Activated naive CD8-positive, alpha-beta T cell treated with anti-CD3 and anti-CD28 coated beads, Interleukin-2, amount 50 U/mL, for 24 hours (primary cell): ENCODE measurements at places on chromosomes 1 and 21.

DNA sequence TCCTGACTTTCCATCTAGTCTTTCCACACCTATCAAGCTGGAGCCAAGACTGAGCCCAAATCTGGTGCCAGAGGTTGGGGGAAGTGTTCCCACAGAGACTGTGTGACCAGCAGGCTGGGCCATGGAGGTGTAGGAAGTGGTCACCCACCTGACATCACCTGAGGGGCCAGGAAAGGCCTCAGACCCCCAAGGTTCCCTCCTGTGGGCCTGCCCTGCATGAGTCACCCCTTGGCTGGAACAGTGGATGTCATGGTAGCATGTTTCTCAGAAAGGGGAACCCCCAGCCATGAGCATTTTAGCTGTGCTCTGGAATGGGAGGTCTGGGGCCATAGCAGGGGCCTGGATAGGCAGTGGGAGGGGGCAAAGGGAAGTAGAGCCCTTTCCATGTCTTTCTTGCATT lies 5.7 kb upstream of the TNFRSF8 start:
- no peak overlapping the region for H3K27ac ChIP-seq
- peaks cover 66% of the 10 kb centered on the region for H3K4me1 ChIP-seq
- no peaks in the 10 kb centered on the region for H3K36me3 ChIP-seq
- peaks cover 27% of the 10 kb centered on the region for H3K27me3 ChIP-seq

DNA sequence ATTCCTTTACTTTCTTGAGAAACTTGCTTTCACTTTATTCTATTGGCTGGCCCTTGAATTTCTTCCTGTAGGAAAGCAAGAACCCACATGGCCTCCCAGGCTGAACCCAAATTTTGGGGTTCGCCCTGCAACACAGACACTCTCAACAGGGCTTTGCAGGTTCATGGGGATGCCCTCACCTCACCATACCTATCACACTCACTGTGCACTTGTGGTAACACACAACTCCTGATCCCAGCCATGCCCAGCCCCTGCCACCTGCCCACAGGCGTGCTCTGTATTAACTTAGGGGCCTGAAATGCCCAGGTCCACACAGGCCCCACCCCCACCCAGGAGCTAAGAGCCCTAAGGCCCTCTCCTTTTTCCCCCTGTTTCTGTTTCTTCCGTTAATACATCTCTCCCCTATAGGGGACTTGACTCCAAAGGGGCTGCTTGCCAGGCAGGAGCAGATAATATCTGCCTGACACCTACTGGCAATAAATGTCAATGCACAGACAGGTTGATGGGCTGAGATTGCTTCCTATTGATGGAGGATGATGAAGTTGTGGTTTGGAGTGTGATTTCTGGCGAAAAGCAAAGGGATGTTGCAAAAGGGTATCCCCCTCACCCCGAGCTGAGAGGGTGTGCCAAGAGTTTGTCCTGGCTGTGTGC lies 171.5 kb downstream of the AJAP1 start:
- no peak for DNase-seq
- no peaks in the 10 kb centered on the region for H3K36me3 ChIP-seq
- no peaks in the 10 kb centered on the region for H3K4me1 ChIP-seq
- H3K27ac ChIP-seq = no peak overlapping the region
- H3K4me3 ChIP-seq = no peak overlapping the region

- no peaks in the 10 kb centered on the region for H3K36me3 ChIP-seq
- H3K27me3 ChIP-seq = peaks cover 20% of the 10 kb centered on the region
- no peak overlapping the region for H3K4me3 ChIP-seq
- H3K4me1 ChIP-seq = no peaks in the 10 kb centered on the region
- no peak overlapping the region for H3K27ac ChIP-seq
Observed at GRCh38 chr1:30895944-30896660, 12.5 kb downstream of the SDC3 start.

DNA sequence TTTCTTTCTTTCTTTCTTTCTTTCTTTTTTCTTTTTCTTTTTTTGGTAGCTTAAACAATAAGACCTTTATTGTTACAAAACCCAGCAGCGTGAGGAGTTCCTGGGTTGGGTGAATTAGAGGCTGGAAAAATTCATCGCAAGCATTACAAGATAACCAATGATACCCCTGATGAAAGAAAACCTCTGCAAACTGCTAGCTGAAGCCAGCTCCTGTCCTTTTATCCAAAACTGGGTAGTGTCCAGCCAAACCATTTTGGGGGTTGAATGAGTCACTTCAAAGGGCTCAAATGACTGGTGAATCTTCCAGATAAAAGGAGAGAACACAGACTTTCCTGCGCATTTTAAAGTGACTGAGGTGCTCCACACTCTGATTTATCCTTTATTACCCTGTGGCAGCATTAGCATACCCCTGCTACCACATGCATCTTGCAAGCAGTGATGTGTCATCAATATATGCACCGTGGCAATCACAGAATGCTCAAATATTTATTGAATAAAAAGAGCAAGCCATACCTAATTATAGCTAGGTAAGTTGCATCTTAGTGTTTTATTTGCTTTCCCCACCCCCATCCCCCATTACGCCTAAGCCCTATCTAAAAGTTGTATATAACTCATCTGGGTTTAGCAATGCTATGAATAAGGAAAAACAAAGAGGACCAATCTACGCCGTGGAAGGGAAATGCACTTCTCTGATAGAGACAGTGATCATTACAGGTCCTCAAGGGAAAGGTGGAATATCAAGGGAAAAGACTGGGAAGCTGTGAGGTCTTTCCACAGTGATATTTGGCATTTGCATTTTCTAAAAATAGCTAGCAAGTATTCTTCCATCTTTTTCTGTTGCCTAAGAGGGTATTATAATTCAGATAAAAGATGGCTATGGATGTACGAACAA lies 32.4 kb upstream of the CEP350 start:
- H3K4me3 ChIP-seq = no peak overlapping the region
- H3K27me3 ChIP-seq = no peaks in the 10 kb centered on the region
- H3K36me3 ChIP-seq = peaks cover 33% of the 10 kb centered on the region
- no peak for DNase-seq
- no peak overlapping the region for H3K27ac ChIP-seq
- H3K4me1 ChIP-seq = peaks cover 13% of the 10 kb centered on the region

- H3K4me1 ChIP-seq = peaks cover 8% of the 10 kb centered on the region
- H3K27me3 ChIP-seq = peaks cover 3% of the 10 kb centered on the region
- no peak for DNase-seq
- H3K27ac ChIP-seq = no peak overlapping the region
- no peak overlapping the region for H3K4me3 ChIP-seq
- H3K36me3 ChIP-seq = no peaks in the 10 kb centered on the region
Observed at GRCh38 chr21:46138383-46138970, 16.9 kb downstream of the FTCD start.

DNA sequence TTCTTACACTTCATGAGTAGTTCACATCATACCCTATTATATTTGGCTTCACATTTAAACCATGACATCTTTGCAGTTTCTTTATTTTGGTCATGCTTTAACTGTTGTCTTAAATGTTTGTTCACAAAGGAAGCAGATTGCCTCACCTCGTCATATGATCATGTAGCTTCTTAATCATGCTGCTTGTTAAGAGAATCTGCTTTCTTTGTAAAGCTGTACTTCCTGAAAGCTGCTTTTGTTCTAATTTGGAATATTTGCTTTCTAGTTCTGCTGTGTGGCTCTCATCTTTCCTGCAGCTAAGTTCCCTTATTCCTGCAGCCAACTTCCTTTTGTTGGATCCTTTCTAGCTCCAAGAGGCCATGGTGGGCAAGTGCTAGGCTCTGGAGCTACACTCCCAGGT lies 62.9 kb upstream of the SIM2 start:
- no peaks in the 10 kb centered on the region for H3K36me3 ChIP-seq
- no peak overlapping the region for H3K4me3 ChIP-seq
- H3K4me1 ChIP-seq = peaks cover 1% of the 10 kb centered on the region
- DNase-seq = no peak
- H3K27ac ChIP-seq = no peak overlapping the region
- no peaks in the 10 kb centered on the region for H3K27me3 ChIP-seq

DNA sequence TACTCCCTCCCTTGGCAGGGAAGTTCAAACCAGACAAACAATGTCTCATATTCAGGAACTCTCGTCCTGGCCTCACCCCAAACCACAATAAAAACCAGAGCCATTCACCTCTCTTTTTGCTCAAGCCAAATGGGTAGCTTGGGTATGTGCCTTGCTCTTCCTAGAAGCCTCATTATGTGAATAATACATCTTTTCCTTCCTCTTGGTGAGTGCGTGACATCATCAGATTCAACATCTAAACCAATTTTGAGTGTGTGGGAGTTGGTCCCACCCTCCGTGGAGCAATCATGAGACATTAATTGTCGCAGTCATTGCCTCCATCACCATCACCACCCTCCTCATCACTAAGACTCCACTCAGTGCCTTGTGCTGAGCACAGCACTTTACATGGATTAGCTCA lies 482.9 kb downstream of the PTPRU start:
- no peak for DNase-seq
- H3K27me3 ChIP-seq = peaks cover 29% of the 10 kb centered on the region
- no peak overlapping the region for H3K4me3 ChIP-seq
- no peaks in the 10 kb centered on the region for H3K36me3 ChIP-seq
- no peak overlapping the region for H3K27ac ChIP-seq
- peaks cover 11% of the 10 kb centered on the region for H3K4me1 ChIP-seq

- peak; percentile 16 for DNase-seq
- peak overlapping the region; percentile 99 for H3K27ac ChIP-seq
- peaks cover 72% of the 10 kb centered on the region for H3K4me1 ChIP-seq
- H3K27me3 ChIP-seq = peaks cover 2% of the 10 kb centered on the region
Observed at GRCh38 chr1:159922511-159923202, 2.6 kb downstream of the TAGLN2 start.

DNA sequence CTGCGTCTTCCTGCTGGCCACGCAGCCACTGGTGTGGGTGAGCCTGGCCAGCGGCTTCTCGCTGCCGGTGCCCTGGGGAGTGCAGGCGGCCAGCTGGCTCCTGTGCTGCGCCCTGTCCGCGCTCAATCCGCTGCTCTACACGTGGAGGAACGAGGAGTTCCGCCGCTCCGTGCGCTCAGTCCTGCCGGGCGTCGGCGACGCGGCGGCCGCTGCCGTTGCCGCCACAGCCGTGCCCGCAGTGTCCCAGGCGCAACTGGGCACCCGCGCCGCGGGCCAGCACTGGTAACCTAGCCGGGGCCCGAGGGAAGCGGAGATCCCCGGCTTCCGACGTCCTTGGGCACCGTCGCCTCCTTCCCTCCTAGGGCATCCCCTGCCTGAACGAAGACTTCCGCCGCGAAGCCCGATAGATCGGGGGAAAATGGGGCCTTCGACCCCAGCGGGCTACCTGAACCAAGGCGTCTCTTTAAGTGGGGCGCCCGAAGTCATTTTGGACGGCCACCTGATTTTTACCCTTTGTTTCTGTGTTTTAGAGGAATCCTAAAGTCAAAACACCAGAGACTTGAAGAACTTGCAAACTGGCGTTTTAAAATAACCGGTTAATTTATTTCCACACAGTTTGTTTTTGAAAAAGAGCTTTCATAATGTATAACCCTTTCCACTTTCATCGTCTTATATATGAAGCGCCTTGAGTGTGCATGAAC lies 2.0 kb downstream of the GPR88 start:
- peak overlapping the region; percentile 39 for H3K4me3 ChIP-seq
- no peak overlapping the region for H3K27ac ChIP-seq
- no peaks in the 10 kb centered on the region for H3K36me3 ChIP-seq
- H3K4me1 ChIP-seq = peaks cover 14% of the 10 kb centered on the region

DNA sequence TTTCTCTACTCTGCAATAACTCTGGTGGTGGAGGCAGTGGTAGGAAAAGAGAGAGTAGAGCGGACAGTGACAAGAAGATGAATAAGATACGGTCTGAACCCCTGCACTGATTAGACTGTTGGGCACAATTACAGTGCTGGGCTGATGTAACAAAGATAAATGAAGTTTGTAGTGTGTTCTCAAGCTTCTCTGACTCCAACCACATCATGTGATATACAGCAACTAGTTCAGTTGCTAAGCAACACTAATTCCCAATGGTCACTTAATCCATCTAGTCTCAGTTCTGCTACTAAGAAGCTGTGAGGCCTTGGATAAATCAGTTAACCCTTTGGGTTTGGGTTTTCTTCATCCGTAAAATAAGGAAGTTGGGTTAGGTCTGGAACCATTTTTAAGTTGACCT lies 17.3 kb downstream of the DDR2 start:
- DNase-seq = no peak
- no peak overlapping the region for H3K27ac ChIP-seq
- peaks cover 16% of the 10 kb centered on the region for H3K27me3 ChIP-seq
- H3K36me3 ChIP-seq = no peaks in the 10 kb centered on the region
- H3K4me1 ChIP-seq = no peaks in the 10 kb centered on the region

GRCh38 chr1:200550367-200550766 lies 70.2 kb downstream of the KIF14 start:
- H3K36me3 ChIP-seq = peaks cover 2% of the 10 kb centered on the region
- peaks cover 4% of the 10 kb centered on the region for H3K27me3 ChIP-seq
- no peak overlapping the region for H3K27ac ChIP-seq
- H3K4me1 ChIP-seq = peaks cover 10% of the 10 kb centered on the region
- H3K4me3 ChIP-seq = no peak overlapping the region

- H3K36me3 ChIP-seq = peaks cover 5% of the 10 kb centered on the region
- H3K27me3 ChIP-seq = no peaks in the 10 kb centered on the region
- no peak overlapping the region for H3K27ac ChIP-seq
- H3K4me1 ChIP-seq = peaks cover 62% of the 10 kb centered on the region
Observed at GRCh38 chr1:18938008-18938706, 18.3 kb downstream of the IFFO2 start.

GRCh38 chr1:74486036-74486435 lies 26.4 kb downstream of the LRRC53 start:
- H3K36me3 ChIP-seq = no peaks in the 10 kb centered on the region
- H3K4me1 ChIP-seq = no peaks in the 10 kb centered on the region
- H3K27me3 ChIP-seq = peaks cover 2% of the 10 kb centered on the region
- no peak for DNase-seq
- no peak overlapping the region for H3K27ac ChIP-seq
- no peak overlapping the region for H3K4me3 ChIP-seq

DNA sequence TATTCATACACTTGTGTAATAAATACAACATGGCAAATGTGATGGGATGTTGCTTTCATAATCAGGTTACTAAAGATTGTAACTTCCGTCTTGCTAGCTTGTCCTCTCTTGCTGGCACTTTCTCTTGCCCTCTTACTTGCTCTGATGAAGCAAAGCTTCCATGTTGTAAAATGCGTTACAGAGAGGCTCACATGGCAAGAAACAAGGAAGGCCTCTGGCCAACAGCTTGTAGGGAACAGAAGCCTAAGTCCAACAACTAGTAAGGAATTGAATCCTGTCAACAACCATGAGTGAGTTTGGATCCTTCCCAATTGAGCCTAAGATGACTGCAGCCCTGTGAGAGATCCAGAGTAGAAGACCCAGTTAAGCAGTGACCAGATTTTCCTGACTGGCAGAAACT lies 15.4 kb downstream of the TMED5 start:
- H3K4me1 ChIP-seq = peaks cover 20% of the 10 kb centered on the region
- no peak overlapping the region for H3K4me3 ChIP-seq
- H3K27me3 ChIP-seq = no peaks in the 10 kb centered on the region
- no peak overlapping the region for H3K27ac ChIP-seq

GRCh38 chr1:34122080-34122932 lies 42.7 kb downstream of the CSMD2 start:
- no peak overlapping the region for H3K4me3 ChIP-seq
- DNase-seq = no peak
- peaks cover 4% of the 10 kb centered on the region for H3K27me3 ChIP-seq
- H3K4me1 ChIP-seq = no peaks in the 10 kb centered on the region
- no peak overlapping the region for H3K27ac ChIP-seq
